NCI-H2081 treated with DMSO at 0.1 percent for 48 hours (cell line): ENCODE measurements at places on chromosomes 1 and 21.

GRCh38 chr1:235873045-235873444 lies 6.3 kb upstream of the LYST start:
- no peak for DNase-seq

GRCh38 chr1:203038217-203038741 lies 12.0 kb downstream of the PPFIA4 start:
- DNase-seq: no peak

GRCh38 chr1:103509250-103509649 lies 16.2 kb upstream of the RNPC3 start:
- DNase-seq: no peak

GRCh38 chr1:72322910-72323309 lies 40.6 kb upstream of the NEGR1 start:
- no peak for DNase-seq

- DNase-seq: no peak
Measured at GRCh38 chr1:115469703-115470476, 131.8 kb upstream of the NGF start.

GRCh38 chr1:15707239-15707925 lies 23.3 kb downstream of the PLEKHM2 start:
- DNase-seq: no peak

DNA sequence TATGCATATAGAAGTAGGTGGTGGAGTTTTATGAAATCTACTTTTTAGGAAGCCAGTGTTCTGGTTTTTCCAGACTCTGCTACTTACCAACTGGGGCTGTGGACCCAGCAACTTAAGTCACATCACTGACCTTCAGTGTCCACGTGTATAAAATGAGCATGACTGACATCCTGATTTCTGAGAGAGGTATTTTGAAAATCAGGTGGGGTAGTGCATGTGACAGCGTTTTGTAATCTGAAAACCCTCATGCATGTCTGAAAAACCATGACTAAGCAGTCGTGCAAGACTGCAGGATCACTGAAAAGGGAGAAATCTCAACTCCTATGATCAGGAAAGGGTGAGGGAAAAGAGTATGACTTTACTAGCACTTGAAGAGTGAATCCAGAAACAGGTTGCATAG lies 26.1 kb downstream of the CR1L start:
- DNase-seq: no peak
